ENCODE measurements at places on chromosomes 7 and 10.

DNA sequence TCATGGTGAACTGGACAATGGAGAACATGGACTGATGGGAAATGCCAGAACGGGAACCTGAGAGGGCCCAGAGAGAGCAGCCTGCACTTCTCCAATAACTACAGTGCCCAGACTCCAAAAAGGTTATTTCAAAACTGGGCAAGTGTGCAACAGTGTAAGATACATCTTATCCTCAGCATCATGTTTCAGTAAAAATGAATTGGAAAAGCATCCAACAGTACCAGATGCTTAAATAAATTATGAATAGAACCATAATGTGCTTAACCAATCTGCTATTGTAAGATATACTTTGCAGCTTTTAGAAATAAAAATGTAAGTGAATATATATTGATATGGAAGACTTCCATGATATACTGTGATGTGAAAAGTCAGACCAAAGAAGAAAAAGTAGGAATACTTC lies 303.3 kb downstream of the GRID1 start:
- DNase-seq = no peak

DNA sequence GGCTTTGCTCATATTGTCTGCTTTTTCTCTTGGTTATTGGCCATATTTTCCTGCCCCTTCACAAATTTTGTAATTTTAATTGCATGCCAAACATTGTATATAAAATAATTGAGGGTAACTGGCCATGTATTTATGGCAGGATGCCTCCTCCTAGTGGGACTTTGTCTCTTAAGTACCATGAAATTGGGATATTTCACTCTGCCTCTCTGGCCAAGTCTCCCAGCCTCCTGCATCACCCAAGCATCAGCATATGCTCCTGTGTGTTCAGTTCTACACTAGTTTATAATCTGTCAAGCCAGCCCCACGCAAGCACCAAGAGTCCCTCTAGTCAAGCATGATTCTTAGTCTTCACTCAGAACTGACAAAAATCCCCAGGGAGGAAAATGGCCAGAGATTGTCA lies 44.2 kb upstream of the FHIP2A start:
- no peak for DNase-seq

- no peak for DNase-seq
These were observed 290.2 kb upstream of the SP4 start for GRCh38 chr7:21137640-21138039.

DNA sequence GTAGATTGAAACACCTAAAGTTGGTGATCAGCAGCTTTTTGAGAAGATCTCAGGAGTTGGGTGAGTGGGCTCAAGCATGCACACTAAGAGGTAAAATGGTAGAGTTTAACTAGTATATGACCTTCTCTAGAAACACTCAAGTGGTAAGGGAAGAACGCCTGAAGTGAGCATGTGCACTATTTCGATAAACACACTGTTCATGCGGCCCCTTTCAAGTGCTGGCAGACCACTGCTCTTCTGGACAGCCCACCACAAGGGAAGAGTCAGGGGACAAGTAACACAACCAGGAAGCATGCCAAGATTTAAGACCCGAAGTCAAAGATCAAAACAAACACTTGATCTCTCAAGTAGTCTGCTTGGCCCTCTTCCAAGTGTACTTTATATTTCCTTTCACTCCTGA lies 519.5 kb upstream of the ZWINT start:
- DNase-seq = no peak

DNA sequence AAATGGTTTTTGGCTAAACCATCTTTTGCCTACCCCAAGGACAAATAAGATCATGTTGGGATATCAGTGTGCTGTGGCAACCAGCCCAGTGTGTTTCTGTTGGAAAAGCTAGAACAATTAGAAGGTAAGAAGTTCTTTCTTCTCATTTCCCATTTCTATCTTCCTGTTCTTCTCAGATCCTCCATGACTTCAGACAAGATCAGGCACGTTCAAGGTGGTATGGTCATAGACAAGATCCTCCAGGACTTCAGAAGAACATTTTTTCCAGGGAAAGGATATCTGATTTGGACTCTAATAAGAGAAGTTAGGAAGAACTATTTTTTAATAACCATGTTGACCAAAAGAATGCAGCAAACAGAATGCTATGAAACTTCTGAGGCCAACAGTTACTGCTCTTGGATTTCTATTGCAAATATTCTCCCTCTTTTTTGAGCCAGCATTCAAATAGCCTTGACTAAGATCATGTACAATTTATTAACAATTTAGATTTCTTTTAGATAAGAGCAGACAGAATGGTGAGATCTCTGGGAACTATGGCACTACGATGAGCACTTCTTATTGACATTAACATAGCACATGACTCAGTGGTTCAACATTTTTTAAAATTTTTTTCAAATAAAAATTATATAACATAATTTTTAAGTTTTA lies 15.9 kb downstream of the HYCC1 start:
- DNase-seq = no peak

GRCh38 chr7:556291-556826 lies 36.7 kb upstream of the PDGFA start:
- no peak for DNase-seq

DNA sequence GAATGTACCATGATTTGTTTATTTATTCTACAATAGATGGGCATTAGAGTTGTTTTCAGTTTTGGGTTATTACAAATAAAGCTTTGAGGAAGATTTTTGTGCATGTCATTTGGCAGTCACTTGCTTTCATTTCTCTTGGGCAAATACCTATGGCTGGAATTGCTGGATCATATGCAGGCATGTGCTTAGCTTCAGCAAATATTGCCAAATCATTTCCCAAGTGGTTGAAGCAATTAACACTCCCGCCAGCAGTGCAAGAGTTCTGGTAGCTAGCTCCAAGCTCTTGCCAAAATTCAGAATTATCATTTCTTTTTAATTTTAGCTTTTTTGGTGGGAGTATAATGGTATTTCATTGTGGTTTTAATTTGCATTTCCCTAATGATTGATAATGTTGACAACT lies 32.9 kb upstream of the PCBD1 start:
- DNase-seq = no peak

DNA sequence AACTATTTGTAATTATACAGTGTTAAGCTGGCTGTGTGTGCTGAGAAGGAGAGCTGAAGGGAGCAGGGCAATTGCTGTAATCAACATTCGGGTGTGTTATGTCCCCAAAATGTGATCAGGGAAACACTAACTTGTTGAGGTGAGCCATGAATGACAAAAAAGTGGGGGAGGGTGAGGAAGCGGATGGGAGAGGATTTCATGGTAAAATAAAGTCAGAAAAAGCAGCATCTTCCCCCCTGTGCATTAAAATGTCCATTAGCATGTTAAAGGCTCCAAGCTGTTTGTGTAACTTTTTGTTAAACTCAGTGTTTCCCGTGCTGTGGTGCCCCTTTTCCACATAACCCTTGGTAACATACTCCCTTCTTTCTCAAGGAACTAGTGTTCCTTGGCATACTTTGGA lies 84.9 kb downstream of the ARID5B start:
- no peak for DNase-seq

- no peak for DNase-seq
These were observed 18.5 kb downstream of the ABRAXAS2 start for GRCh38 chr10:124820121-124820520.

DNA sequence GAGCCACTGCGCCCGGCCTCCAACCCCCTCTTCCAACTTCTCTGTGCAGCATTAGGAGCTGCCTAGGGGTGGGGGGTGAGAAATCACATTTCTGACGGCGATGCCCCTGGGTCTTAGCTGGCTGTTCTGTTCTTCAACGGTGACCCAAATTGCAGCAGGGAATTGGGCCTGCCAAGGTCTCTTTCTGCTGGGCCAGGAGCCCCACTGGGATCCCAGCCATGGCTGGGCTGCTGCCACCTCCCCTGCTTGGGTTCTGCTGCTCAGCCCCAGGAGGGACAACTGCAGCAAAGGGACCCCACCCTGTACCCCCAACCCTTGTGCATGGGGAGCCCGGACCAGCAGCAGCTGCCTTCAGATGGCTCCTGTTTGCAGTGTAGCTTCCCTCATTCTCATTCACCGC lies 43.7 kb upstream of the GNA12 start:
- no peak for DNase-seq

DNA sequence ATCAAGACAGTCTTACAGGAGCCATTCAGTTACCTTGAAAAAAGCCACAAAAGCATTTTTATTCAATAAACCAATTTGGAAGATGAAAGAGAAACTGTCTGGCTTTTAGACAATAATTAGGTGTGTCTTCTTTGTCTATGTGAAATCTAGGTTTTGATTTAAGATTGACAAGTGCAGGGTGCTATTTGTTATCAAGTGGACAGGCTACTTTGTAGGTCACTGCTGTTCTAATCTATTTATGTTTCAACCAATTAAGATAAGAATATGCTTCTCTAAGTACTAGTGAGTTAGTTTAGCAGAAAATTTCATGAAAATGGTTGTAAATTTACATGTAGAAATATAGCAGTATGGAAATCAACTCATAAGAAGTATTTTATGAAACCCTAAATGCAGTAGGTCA lies 177.5 kb downstream of the CACNA2D1 start:
- no peak for DNase-seq

GRCh38 chr10:7231509-7232414 lies 179.1 kb downstream of the SFMBT2 start:
- no peak for DNase-seq

DNA sequence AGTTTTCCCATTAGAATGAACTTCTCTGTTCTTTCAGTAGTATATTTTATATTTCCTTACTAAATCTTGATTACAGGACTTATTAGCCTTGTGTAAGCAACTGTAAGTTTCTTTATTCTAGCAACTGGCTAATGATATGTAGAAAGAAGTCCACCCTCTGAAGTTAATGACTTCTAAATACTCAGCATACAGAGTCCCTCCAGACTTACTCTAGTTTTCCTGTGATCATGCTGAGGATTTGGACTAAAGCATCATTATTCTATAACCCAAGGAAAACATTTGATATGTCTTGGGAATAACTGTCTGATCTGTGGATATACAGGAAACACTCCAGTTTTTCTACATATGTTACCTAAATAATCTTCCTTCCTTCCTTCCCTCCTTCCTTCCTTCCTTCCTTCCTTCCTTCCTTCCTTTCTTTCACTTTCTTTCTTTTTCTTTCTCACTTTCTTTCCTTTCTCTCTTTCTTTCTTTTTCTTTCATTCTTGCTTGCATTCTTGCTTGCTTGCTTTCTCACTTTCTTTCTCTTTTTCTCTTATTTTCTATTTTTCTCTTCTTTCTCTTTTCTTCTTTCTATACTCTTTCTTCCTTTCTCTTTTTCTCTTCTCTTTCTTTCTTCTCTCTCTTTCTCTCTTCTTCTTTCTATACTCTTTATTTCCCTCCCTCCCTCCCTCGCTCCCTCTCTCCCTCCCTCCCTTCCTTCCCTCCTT lies 297.6 kb upstream of the MTPN start:
- DNase-seq = no peak

DNA sequence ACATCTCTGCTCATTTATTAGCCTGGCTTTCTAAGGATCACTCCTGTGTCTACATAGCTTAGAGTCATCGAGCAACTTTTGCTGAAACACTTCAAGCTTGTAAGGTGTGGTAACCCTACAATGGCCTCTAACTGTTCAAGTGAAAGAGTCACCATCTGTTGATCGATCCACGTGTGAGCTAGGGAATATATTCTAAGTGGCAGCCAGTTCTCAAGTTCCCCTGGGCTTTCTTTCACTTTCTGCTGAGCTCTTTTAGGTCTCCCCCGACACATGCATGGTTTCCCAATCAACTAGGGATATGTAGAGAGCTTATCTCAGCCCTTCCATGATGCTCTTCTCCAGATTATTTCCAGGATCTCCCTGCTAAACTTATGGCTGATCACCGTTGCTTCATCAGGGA lies 15.5 kb downstream of the AOAH start:
- DNase-seq = no peak

DNA sequence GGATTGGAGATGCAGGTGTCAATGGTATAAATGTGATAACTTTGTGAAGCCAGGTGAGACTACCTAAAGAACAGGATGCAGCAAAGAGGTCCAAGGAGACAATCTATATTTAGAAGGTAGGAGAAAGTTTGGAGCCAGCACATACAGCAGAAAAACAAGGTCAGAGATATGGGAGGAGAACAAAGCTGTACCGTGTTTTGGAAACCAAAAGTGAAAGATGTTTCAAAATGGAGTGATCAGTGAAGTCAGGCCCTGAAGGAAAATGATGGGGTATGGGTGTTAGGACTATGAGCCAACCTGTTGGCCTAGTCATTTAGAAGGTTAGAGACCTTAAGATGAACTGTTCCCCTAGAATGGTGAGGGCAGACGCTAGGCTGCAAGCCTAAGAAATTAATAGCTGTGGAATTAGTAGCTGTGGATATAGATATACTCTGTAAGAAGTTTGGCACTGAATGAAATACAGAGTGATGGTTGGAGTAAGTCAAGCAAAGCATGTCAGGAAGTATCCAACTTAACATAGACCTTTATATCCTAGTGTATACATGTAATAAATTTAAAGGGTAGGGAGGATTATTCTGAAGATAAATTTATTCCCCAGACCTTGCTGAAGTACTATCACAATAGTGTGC lies 149.8 kb upstream of the WNT16 start:
- no peak for DNase-seq
